Myocyte (in vitro differentiated cells): ENCODE measurements at places on chromosomes 16 and 17.

GRCh38 chr16:19559242-19559910 lies 3.9 kb downstream of the VPS35L start:
- peak; percentile 65 for DNase-seq

DNA sequence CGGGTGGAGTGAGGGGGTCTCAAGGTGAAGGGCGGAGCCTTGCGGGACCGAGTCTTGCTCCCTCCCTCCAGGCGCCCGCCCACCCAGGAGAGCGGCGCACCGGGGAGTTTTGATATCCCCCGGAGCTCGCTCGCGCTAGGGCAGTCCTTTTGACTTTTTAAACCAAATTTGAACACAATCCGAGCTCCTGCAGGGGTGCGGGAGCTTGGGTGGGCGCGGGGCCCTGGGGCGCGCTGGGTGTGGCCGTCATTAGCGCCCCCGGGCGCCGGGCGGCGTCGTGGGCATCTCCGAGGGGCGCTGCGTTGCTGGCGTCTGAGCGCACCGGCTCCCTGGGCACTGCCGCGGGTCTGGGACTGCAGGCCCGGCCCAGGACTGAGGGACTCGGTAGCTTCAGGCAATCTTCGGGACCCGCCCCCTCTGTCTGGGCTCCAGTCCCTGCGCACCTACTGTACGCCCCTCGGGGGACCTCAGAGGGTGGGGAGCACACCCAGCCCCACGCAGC lies 10.9 kb downstream of the MAF start:
- DNase-seq, result no peak

- DNase-seq, result no peak
Measured at GRCh38 chr16:61921373-61921772, 114.9 kb downstream of the CDH8 start.

DNA sequence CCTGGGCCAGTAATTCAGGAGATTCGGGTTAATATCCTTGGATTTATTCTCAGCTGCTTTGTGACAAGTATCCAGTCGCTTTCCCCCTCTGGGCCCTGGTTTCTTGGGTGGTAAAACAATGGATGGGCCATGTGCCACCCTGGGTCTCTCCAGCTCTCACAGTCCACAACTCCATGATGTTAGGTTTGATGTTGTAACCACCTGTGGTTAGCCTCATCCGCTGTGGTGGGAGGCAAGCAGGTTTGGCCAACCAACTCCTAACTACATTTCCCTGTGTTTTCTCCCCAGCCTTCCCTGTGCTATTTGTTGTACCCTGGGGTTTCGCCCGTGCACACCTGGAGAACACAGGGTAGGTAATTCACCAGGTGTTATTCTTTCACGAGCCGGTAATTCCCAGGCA lies 35.1 kb downstream of the GLP2R start:
- no peak for DNase-seq

DNA sequence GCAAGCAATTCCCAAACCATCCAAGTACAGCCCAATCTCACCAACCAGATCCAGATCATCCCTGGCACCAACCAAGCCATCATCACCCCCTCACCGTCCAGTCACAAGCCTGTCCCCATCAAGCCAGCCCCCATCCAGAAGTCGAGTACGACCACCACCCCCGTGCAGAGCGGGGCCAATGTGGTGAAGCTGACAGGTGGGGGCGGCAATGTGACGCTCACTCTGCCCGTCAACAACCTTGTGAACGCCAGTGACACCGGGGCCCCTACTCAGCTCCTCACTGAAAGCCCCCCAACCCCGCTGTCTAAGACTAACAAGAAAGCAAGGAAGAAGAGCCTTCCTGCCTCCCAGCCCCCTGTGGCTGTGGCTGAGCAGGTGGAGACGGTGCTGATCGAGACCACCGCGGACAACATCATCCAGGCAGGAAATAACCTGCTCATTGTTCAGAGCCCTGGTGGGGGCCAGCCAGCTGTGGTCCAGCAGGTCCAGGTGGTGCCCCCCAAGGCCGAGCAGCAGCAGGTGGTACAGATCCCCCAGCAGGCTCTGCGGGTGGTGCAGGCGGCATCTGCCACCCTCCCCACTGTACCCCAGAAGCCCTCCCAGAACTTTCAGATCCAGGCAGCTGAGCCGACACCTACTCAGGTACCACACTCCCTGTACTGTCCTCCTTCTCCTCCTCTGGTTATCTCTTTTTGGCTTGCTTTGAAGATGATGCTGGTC lies 20.6 kb downstream of the SP2 start:
- no peak for DNase-seq

GRCh38 chr16:84462296-84463210 lies 41.9 kb downstream of the MEAK7 start:
- peak; percentile 13 for DNase-seq

GRCh38 chr17:4786106-4786511 lies at the start of gene VMO1:
TSS of gene VMO1 (minus strand) at chr17:4786364. CDS start at chr17:4786352, 12 bp downstream.
- peak; percentile 19 for DNase-seq

- no peak for DNase-seq
Measured at GRCh38 chr17:689556-690275, 24.9 kb downstream of the VPS53 start.

- DNase-seq, result no peak
Measured at GRCh38 chr16:55357241-55357640, 33.2 kb downstream of the IRX6 start.

- DNase-seq, result peak; percentile 8
Measured at GRCh38 chr17:14469971-14470370, 169.1 kb downstream of the HS3ST3B1 start.

GRCh38 chr16:2284001-2284770 lies 16.3 kb upstream of the RNPS1 start:
- DNase-seq, result no peak

DNA sequence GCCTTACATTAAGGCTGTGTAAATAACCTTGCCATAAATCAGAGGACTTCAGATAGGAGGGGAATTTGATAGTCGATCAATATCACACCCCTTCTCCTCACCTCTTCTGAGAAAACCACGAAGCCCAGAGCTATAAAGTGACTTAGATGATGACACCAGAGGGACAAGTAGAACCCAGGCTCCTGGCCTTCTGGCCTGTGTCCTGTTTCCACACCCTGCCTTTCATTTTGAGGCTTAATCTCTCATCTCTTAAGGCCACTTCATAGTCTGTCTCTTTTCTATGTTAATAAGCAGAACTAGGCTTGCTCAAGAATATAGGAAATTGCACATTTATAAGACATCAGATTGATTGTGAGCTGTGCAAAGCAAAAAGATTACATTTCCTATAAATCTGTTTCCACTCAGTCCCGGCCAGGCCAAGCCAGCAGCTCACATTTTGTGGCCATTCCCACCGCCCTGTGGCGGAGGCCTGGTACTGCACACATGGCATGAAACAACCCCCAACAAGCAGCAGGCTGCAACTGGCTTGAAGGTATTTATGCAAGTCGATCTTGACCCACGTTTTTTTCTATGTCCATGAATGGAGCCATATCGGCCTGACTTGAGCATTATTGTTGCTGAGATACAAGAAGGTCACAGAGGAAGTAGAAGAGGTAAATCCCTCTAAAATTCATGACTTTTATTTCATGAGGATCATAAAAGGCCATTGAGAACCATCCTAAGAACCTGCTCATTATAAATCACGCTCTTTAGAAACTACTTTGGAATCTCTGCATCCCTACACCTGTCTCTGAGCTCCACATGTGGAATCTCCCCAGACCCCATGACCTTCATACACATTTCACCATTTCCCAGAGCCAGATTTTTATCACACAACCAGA lies 93.7 kb downstream of the PMP22 start:
- DNase-seq, result peak; percentile 72

DNA sequence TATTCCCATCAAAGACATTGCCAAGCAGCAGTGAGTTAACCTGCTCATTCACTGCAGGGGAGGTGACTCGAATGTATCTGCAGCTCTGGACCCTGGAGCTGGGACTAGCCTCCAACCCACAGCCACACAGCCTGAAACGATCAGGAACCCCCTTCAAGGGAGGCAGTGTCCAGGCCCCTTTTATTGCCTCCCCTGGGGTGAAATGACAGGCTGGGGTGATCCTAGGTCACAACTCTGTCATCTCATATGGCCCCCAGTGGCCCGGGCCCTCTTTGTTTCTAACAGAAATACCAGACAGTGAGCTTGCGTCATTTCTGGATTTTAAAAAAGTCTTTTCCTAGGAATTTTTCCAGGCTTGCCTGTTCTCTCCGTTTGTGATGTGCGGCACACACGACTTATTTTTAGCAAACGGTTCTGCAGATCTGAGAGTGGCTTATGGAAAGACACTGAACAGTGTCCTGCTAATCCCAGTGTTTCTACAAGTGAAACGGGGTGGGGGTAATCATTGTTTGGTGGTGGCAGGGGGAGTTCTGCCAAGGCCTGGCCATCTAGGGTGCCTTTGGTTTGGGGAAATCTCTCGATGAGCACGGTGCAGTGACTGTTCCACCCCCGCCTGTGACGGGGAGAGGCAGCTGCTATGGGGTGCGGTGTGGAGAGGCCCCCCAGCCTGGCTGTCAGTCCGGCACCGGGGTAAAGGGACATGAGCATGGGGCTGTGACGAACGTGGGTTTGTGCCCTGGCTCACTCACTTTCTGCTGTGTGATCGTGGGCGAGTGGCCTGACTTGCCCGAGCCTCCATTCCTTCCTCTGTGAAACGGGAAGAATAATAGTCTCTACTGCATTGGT lies 27.2 kb downstream of the NAGPA start:
- no peak for DNase-seq

DNA sequence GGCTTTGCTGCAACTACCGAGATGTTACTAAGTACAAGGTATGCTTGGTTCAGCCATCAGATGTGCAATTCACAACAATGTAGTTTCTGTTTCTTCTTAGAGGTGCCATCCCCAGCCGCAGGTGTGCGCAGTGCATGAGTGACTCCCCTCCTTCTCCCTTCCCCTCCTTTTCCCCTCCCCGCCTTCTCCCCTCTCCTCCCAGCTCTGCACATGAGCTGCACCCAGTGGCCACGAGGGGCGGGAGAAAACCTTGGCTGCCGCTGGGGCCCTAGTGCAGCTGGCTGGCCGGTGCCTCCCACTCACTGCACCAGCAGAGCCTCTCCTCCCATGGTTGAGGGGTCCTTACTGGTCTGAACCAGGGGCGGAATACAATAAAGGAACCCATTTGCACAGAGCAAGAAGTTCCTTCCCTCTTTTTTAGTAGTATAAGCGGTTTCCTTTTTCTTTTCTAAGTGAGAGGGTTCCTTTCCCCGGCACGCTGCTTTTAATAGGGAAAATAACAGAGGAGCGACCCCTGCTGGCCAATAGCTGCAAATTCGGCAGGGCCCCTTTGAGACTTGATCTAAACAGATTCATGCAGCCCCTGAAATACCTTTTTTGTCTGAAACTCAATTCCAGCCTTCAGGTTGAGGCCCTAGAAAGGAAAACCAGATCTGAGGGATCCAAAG lies 7.8 kb upstream of the CCL15 start:
- DNase-seq, result no peak

DNA sequence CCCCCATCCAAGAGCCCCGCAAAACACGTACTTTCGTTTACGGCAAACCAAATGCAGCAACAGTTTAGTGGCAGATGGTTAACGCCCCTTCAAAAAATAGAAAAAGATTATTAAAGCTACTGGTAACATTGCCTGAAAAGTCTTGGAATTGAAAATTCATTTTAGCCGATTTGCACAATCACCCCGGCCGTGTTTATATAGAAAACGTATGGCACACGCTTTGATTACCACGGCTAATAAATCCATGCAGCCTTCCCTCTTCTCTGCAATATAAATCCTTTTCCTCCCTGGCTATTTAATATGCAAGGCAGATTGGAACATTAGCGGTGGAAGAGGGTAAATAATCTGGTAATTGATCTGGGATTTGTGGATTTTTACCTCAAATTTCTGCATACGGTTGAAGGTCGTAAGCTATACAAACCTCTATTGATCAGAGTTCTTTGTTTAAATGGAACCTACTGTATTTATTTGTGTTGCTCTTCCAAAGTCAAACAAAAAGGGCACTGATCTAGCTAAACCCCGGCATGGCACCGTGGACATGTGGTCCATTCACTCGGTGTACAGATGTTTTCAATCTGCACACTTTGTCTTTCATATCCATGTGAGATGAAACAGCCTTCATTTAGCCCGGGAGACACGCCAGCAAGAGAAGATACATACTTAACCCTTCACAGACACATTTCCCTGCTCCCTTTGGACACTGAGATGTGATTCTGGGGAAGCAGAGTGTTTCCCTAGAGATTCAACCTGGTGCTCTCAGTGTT lies 238.1 kb upstream of the MAF start:
- DNase-seq, result no peak

- no peak for DNase-seq
Measured at GRCh38 chr16:62913924-62914323, 877.7 kb upstream of the CDH8 start.

GRCh38 chr16:75580-76501 lies 2.2 kb upstream of the MPG start:
- DNase-seq, result peak; percentile 79

DNA sequence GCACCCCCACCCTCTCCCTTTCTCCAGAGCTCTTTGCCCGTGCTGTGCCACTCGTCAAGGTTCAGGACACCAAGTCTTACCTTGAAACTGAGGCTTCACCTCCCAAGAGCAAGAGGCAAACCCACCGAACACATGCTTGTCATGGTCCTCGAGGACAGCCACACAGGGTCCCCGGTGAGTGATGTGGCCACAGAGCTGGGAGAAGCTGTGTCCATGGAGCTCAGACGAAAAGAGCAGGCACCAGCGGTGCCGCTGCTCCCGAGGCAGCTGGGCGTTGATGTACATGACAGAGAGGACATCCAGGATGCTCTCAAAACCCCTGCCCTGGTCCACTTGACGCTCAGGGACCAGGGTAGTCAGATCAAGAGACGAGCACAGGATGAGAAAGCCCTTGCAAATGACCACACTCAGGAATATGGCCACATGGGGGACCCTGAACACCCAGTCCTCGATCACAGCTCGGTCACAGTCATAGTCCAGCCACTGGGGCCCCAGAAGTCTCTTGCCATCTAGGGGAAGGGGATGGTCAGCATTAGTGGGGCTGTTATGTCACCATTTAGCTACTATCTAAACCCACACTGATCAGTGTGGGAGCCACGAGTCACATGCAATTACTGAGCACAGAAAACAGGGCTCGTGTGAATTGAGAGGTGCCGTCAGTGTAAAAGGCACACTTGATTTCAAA lies 17.8 kb downstream of the MEAK7 start:
- DNase-seq, result no peak
